ENCODE measurements at places on chromosomes 1 and 21.

DNA sequence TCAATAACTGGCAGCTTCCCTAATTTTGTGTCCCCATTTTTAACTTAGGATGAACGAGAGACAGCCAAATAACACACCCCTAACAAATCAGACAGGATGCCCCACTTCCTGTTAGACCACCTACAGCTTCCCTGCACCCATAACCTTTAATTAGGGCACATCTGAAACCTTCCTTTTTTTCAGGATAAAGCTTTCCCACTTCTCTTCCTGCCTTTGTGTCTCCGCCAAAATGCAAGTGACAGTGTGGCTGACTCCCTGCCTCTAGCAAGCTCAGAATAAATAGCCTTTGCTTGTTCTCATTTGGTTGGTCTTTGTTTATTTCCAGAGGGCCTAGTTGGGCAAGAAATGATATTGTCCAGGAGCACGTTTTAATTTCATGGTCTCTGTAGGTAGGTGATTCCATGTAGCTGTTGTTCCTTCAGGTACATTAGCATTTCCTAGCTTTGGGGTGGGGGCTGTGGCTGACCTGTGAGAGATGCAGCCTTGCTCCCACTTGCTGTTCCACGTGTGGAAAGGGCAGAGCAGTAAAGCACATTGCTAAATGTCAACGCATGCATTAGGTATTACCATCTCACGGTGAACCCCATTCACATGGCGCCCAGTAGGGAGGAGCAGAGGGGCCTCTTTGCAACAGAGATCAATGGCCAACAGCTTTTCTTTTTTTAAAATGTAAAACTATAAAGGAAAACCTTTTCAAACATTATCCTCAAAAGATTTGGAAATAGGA, 154.9 kb downstream of the ST6GALNAC3 start:
- no peak for DNase-seq

GRCh38 chr1:176884286-176884685, 280.2 kb downstream of the ASTN1 start:
- no peak for DNase-seq

GRCh38 chr1:20370698-20371097, 80.0 kb downstream of the VWA5B1 start:
- DNase-seq, result no peak

- DNase-seq, result no peak
Observed at GRCh38 chr1:2575801-2576663, 10.5 kb upstream of the PRXL2B start.

- DNase-seq, result no peak
Observed at GRCh38 chr21:32861866-32862265, 90.3 kb upstream of the PAXBP1 start.

GRCh38 chr1:115348636-115349035, 10.6 kb upstream of the NGF start:
- DNase-seq, result no peak

DNA sequence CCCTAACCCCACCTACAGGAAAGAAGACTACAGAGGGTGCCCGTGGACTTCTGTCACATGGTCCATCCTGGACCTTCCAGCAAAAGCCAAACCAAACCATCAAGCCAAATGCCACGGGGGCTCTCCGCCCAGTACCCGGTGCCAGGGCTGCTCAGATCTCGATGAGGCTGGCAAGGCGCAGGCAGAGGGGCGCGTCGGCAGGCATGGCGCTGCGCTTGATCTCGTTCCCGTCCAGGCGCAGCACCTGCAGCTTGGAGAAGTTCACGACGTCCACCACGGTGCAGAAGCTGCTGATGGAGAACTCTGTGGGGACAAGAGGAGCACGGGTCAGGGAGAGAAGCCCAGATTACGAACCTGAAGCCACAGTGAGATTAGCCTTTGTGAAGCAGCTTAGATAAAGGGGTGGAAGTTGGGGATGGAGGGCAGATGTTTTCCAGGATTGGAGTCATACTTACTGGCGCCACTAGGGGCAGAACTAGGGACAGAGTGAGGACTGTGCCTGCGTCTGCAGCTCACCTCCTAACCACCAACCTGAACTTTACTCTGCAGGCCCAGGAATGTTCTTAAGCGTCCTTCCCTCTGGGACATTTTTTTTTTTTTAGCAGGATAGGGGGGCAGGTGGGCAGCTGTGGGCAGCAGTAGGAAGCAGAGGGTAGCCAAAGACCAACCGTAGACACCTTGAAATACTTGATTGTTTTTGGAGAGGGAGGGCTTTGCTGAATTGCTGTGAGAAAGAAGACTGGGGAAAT, 8.6 kb downstream of the FMOD start:
- no peak for DNase-seq

GRCh38 chr1:6259491-6260362, 1.2 kb downstream of the GPR153 start:
- DNase-seq, result peak; percentile 72

GRCh38 chr21:36976882-36977651, 10.6 kb upstream of the HLCS start:
- DNase-seq, result no peak

DNA sequence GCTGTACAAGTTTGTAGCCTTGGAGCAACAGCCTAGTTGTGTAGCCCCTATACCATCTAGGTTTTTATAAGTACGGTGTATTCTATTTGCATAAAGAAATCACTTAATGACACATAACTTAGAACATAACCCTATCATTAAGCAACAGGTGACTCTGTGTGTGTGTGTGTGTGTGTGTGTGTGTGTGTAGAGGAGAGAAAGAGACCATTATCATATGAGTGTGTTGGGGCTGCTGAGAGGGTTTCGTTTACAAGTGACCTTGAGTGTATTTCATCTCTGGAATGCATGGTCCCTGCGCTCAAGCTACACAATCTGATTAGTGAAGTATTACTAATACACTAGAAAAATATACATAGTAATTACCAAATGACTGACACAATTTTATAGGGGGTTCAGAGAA, 115.1 kb downstream of the RABGAP1L start:
- DNase-seq, result no peak

DNA sequence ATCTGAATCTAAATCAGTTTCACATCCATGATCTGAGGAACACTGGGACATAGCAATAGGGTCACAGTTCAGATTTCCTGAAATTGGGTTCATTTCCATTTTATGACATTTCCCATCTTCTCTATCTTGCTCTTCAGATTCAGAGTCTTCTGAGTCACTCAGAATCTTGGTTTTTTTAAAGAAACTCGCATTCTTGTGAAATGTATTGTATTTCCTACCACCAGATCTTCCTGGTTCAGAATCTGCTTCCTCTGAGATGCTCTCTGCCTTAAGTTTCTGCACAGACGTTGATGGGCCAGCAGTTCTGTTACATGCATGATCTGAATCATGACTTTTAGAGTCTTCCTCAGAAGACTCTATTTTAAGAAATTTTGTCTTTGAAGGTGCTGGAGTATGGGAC, 15.5 kb upstream of the PSMG1 start:
- DNase-seq, result no peak

DNA sequence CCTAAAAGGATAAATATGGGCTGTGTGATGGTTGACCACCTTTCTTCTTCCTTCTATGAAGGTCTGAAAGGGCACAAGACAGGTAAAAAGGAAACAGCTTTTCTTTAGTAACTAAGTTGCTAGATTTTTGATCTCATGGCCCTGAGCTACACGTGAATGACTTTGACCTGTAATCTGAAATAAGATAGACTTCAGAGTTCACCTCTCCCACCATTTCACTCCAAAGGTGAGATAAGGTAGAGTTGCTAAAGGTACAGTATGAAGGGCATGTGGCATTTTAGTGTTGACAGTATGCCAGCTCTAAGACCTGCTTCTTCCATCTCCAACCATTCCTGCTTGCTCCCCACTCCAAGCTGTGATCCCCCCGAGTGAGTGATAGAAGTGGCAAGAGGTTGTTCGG, 25.8 kb upstream of the C8B start:
- no peak for DNase-seq

- no peak for DNase-seq
Observed at GRCh38 chr1:16091296-16091695, 17.8 kb upstream of the FAM131C start.
